ENCODE measurements at places on chromosomes 6 and 20.

DNA sequence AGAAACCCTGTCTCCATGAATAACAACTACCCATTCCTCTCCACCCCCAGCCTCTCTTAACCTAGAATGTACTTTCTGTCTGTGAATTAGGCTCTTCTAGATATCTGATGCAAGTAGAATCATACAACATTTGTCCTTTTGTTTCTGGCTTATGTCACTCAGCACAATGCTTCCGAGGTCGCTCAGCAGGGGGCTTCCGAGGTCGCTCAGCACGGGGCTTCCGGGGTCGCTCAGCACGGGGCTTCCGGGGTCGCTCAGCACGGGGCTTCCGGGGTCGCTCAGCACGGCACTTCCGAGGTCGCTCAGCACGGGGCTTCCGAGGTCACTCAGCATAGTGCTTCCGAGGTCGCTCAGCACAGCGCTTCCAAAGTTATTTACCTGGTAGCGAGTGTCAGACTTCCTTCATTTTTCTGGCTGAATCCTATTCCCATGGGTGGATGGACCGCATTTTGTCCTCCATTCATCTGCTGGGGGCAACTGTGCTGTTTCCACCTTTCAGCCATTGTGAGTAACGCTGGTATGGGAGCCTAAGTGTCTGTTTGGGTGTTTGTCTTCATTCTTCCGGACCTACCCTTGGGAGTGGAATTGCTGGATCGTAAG is 31.0 kb upstream of the BHLHE23 start:
- DNase-seq: no peak

DNA sequence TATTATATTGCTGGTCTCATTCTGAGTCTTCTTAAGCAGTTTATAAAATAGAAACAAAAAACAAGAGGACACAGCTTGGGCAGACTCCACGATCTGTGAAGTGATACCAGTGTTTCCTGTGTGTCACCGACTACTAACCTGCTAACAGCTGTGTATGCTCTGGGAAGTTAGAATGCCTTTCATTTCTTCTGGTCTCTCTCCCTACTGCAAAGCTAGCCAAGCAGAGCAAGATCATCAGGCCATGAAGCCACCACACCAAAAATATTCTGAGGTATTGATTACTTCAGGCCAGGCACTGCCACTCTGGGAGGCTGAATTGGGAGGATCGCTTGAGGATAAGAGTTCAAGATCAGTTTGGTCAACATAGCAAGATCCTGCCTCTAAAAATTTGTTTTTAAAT is 46.9 kb upstream of the SMIM29 start:
- no peak for DNase-seq

GRCh38 chr6:110635096-110635495 is 158.7 kb upstream of the SLC22A16 start:
- no peak for DNase-seq

- DNase-seq: no peak
Measured at GRCh38 chr6:29528300-29528931, 31.1 kb downstream of the UBD start.

DNA sequence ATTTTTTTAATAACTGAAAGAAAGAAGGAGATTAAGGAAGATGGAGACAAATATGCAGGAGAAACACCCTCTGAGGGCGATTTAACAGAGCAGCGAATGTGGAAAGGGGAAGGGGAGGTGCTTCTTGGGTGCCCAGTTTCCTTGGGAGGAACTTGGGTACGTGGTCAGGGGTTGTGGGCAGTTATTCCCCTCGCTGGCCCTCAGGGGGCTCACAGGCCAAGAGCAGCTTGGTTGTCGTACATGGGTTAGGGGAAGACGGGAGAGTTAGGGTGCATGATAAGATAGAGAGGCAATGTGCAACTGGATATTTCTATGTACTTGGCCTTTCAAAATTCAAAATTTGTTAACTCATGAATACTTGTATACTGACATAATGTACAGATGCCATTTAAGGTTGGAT is 7.0 kb upstream of the TUBB2A start:
- no peak for DNase-seq

- no peak for DNase-seq
Measured at GRCh38 chr6:90382760-90383159, 86.1 kb upstream of the BACH2 start.

- no peak for DNase-seq
Measured at GRCh38 chr6:33927616-33928015, 123.8 kb upstream of the MLN start.

GRCh38 chr20:23875606-23876237 is 3.8 kb downstream of the CST5 start:
- no peak for DNase-seq

GRCh38 chr6:4124351-4124750 is 11.0 kb downstream of the ECI2 start:
- DNase-seq: no peak

GRCh38 chr6:10411971-10412460 is 2.9 kb downstream of the TFAP2A start:
- peak; percentile 43 for DNase-seq

- no peak for DNase-seq
Measured at GRCh38 chr6:49582529-49582928, 32.1 kb downstream of the C6orf141 start.

- DNase-seq: no peak
Measured at GRCh38 chr6:115691433-115691832, 369.3 kb downstream of the FRK start.

DNA sequence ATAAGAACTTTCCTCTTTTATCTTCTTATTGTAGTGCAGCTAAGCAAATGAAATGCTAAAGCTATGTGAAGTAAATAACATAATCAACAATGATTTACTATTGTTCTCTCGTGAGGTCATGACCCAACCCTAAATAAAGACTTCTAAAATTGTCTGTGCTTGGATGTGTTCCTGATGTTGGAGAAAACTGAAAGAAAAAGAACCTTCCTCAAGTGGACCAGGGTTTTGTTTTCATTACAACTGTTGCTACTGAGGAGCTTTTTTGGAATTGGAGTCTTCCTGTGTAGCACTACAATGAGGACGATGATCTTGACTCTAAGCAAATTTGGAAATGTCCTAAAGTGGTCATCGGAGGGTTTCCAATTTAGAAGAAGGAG is 59.7 kb upstream of the SUPT3H start:
- no peak for DNase-seq

- no peak for DNase-seq
Measured at GRCh38 chr6:135380793-135381192, 116.7 kb downstream of the AHI1 start.

DNA sequence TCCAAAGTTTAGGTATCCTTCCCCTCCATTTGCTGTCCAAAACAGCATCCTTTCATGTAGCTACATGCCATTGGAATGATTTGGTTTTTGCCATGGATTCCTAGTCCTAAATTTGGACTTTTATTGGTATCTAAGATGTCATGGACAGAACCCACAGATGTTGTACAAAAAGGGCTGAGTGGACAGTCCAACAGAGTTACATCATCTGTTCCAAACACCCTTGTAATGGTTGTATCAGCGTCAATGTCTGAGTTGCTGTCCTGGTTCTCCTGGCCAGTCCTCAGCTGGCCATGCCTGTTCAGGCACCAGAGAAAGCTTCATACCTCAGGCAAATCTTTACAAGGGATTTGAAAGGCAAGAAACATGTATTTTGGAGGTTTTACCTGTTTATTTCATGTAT is 191.3 kb downstream of the ESR1 start:
- no peak for DNase-seq

- no peak for DNase-seq
Measured at GRCh38 chr20:25485872-25486271, 78.4 kb downstream of the GINS1 start.

- DNase-seq: no peak
Measured at GRCh38 chr20:237929-238328, 10.9 kb downstream of the DEFB129 start.

GRCh38 chr6:31663961-31664789 is 622 bp downstream of the GPANK1 start:
- no peak for DNase-seq

DNA sequence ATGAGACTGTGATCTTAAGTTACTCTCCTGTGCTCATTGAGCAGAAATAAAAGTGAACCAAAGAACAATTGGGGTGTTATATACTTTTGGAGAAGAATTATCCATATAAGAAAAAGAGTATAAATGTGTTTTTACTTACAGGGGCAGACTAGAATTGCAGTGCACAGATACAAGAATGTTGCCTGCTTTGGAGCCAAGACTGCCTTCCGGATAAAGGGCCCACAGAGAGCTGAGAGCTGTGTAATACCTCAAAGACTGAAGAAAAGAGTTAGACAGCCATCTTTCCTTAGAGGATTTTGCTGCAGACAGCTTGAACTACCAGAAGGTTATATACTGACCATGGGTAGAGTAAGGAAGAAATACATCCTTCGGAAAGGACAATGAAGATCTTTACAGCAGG is 1235.5 kb upstream of the CITED2 start:
- DNase-seq: no peak

- no peak for DNase-seq
Measured at GRCh38 chr6:5529015-5529414, 267.7 kb downstream of the FARS2 start.

DNA sequence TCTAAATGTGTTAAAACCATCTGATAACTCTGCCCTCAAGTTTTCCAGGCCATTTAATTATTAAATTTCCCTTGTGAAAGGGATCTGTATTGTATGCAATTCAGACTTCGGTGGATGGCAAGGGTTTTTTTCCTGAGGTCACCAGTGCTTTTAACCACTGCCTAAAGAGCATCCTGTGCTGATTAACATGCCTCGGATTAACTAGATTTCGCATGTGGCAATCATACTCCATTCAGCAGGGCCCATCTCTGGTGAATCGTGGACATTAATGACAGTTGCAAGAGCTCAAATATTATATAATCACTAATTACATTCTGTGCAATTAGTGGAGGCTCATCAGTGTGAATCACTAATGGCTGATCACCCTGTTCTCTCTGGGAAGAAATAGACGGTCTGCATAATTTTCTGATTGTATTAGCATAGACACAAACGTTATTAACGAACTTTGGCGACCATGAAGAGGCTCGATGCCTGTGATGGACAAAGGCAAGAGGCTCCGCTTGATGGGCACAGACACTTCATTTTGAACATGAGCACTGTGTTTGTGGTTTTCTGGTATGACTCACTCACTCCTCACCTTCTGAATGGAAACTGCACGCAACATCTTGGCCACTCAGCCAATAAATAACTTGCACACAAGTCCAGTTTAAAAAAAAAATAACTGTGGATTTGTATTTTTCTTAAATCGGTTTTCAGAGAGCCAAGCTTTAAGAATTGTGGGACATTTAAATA is 31.4 kb downstream of the LINC00237 start:
- no peak for DNase-seq

GRCh38 chr6:156719720-156720563 is 57.2 kb upstream of the ARID1B start:
- peak; percentile 21 for DNase-seq

DNA sequence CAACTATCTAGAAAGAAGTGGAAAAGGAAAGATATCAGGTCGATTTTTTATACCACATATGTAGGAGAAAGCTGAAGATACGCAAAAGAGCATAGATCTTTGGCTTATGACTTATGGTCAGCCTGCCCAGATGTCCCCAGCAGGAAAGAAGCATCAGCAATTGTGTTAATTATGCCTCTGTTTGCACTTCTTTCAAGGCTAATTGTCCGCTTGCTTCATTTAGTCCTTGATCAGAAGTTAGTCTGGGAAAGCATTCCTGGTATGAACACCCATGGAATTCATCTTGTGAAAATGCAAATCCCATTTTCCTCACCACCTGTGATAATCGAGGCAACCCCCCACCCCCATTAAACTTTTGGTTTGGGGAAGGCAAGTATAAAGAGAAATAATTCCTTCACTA is 62.8 kb downstream of the ATP9A start:
- no peak for DNase-seq

DNA sequence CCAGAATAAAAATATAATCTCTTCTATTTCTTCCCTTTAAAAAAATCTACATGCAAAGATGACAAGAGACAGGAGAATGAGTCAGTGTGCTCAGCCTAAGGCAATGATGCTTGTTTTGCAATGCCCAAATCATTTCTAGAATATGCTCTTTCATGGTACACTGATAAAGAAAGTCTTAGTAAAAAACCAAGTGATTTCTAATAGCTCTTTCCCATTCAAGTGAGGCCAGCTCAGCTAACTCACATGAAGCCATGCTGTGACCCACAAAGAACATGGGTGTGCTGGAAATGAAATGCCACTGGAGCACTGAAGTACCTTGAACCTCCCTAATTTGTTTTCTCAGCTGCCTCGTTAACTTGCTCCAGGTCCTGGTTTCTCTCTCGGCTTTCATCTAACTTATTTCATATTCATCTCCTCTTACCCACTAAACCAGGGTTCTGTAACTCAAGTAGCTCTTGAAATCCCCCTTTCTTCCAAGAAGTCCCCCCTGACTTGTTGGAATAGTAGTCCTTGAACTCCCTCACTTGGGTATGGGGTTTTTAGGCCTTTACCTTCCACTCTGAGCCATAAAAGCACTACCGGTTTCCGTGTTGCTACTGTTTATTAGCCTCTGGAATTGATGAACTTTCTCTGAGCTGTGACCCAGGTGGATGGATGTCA is 92.7 kb downstream of the IRF4 start:
- no peak for DNase-seq

GRCh38 chr6:44561060-44561623 is 173.6 kb downstream of the CDC5L start:
- peak; percentile 17 for DNase-seq

GRCh38 chr20:53621482-53622246 is 28.0 kb upstream of the ZNF217 start:
- DNase-seq: no peak

- DNase-seq: no peak
Measured at GRCh38 chr6:164854526-164854925, 454.9 kb downstream of the C6orf118 start.

GRCh38 chr6:90492798-90493197 is 94.1 kb downstream of the MAP3K7 start:
- DNase-seq: no peak

DNA sequence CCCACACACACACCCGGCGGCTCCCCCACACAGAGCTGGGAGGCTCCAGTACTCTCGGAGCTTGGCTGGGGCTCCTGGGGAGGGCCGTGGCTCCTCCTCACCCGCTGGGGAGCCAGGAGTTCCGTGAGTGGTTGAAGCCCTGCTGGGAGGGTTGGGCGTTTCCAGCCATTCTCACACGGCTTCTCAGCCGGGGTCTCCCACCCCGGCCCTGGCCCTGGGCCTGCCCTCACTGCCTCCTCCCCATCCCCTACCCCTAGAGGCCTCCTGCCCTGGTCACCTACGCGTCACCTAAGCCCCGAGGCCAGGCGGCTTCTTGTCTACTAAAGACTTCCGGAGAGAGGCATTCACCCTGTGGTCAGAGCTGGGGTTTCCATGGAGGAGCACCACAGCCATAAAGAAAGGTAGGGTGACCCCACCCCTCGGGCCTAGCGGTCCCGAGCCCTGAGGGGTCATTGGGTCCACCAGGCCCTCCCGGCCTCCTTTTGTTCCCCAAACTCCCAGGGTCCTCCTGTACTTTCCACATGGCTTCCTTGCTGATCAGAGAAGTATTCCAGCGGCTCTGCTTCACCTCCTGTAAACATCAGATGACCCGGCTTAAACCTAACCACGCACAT is 99.3 kb downstream of the TTLL2 start:
- DNase-seq: peak; percentile 54

- no peak for DNase-seq
Measured at GRCh38 chr20:32976746-32977145, 27.5 kb downstream of the SUN5 start.

- no peak for DNase-seq
Measured at GRCh38 chr6:145427232-145427631, 308.1 kb downstream of the EPM2A start.

Measured in iPS-NIHi11 (cell line).